ENCODE measurements at places on chromosomes 2 and 18.

DNA sequence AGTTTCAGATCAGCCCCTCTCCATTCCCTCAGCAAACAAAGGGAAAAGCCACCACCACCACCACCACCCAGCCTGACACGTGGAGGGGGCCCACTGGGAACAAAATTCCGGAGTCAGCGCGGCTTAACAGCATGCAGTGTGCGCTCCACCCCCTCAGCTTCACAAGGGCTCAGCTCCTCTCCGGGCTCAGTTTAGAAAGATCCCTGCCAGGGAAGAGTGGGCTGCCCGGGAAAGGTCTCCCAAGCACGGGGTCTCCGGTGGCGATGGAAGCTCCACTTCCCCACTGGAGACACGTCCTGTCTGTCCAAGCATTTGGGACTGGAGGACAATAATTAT, 55.7 kb downstream of the SNORC start:
- DNase-seq: no peak

DNA sequence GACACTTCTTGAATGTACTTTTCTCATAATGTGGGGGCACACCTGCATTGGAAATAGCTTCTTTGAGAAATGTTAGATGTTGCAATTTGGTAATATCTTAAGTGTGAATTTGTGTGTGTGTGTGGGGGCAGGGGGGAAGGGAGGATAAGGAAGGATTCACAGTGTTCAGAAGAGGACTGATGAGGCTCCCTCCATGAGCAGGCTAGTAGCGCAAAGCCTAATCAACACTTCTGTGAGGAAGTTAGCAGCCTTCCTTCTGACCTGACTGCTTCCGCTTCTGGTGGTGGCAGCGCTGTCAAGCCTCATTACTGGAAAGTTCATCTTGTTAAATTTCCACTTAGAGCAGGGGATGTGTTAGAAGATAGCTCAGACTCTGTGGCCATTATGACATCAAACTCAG, 295.4 kb upstream of the SPRED2 start:
- DNase-seq: no peak

DNA sequence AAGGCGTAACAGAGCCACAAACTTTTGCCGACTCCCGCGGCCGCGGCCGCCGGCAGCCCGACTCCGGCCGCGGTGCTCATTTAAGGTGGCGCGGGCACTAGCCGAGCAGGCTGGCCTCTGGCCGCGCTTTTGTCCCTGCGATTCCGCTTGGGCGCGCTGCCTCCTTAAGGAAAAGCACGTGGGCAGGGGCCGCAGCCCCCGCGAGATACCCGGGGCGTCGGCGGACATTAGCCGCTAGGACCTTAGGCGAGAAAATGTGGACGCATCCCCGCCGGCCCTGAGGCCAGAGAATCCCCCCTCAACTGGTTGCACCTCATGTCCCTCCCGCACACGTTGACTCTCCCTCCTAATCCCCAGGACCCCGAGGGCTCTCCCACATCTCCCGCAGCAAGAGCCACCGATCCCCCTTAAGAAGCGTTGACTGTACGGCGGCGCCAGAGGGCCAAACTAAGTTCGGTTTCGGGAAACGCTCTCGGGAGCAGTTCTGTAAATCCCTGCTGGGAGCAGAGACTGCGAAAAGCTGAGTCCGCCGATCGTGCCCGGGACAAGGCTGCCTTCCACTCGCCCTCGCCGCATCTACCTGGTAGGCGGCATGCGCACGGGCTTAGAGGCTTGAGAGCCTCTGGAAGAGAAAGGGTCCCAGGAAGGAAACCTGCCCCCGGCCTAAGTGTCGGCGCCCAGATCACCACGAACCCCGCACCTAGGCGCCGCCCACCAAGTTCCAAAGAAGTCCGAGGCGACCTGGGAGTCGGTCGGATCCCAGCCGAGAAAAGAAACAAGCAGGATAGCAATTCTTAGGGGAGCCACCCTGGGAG, 1.8 kb upstream of the SATB2 start:
- DNase-seq: peak; percentile 95

- no peak for DNase-seq
Measured at GRCh38 chr2:41723526-41723925, 324.3 kb upstream of the PKDCC start.

GRCh38 chr2:76008001-76008702, 297.4 kb upstream of the GCFC2 start:
- no peak for DNase-seq

- no peak for DNase-seq
Measured at GRCh38 chr2:51994123-51994763, 962.3 kb upstream of the NRXN1 start.

DNA sequence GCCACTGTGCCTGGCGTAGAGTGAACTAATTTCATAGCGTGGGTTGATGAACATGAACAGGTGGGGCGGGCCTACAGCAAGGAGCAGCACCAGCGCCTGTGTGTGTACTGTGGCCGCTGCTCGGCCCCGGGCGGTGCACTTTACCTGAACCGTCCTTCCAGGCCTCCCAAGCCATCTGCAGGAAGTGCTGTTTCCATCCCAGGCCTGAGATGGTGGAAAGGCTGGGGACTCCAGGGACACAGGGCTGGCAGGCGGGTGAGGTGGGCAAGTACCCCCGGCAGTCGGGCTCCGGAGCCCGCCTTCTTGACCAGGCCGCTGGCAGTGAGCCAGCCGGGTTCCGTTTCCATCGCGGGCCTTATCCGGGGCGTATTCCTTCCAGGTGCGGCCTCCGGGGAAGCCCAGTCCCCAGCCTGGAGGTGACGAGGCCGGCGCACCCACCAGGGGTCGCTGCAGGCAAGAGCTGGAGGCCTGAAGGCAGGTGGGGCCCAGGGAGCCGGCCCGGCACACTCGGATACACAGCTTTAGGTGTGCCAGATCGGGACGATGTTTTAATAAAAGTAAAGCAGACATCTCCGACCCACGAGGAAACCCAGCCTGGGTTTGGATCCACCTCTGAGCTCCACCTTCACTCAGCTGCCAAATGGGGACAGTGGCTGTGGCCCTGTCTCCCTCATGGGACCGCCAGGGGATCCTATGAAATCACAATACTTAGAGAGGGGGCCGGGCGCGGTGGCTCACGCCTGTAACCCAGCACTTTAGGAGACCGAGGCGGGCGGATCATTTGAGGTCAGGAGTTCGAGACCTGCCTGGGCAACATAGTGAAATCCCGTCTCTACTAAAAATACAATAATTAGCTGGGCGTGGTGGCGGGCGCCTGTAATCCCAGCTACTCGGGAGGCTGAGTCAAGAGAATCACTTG, 22.7 kb upstream of the PDIA6 start:
- peak; percentile 23 for DNase-seq

DNA sequence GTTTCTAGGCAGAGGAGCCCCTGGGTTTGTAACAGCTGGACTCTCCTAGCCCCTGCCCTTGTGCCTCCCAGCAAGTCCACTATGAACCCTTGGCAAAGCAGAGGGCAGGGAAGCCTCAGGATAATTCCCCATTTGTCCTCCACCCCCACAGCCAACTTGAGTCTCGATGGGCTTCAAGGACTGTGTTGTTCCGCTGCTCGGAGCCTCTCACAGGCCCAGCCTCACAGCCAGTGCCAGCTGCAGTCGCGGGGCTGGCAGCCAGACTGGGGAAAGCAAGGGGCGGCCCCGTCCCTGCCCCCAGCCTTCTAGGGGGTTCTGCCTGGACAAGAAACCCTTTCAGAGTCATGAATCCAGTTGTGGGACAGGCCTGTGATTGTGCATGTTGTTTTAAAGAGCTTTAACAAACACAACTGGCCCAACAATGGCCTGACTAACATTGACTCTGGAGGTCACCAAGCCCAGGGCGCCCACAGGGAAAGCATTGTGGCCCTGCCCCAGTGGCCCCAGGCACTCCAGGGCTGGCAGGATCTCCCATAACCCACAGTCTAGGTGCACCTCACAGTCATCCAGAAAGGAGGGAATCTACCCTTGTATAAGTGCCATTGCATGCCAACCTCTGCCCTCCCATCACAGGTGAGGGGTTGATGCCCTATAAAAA, 71.8 kb upstream of the DAPL1 start:
- no peak for DNase-seq

- DNase-seq: no peak
Measured at GRCh38 chr2:51013079-51013932, 18.6 kb downstream of the NRXN1 start.

DNA sequence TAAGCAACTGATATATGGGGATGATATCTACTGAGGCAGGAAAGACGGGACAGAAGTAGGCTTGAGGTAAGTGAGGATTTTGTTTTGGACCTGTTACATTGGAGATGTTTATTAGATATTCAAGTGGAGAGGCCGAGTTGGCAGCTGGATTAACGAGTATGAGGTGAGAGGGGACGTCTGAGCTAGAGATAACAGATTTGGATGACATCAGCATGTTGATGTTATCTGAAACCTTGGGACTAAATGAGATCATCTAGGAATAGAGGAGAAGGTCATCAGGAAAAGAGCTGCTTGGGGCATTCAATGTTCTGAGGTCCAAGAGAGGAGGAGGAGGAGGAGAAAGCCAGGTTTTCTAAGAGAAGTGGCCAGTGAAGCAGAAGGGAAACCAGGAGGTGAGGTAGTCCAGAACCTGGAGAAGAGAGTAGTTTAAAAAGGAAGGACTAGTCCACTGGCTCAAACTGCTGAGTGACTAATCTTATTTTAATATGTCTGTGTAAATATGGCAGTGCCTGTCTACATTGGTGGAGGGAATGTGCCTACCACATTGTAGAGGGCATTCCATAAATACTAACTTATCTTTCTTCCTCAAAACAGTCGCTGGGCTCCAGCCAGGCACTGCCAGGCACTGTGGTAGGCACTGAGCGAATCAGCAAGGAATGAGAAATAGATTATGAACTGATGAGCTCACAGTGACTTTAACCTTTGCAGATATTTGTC, 488.3 kb downstream of the DLGAP1 start:
- DNase-seq: peak; percentile 31

DNA sequence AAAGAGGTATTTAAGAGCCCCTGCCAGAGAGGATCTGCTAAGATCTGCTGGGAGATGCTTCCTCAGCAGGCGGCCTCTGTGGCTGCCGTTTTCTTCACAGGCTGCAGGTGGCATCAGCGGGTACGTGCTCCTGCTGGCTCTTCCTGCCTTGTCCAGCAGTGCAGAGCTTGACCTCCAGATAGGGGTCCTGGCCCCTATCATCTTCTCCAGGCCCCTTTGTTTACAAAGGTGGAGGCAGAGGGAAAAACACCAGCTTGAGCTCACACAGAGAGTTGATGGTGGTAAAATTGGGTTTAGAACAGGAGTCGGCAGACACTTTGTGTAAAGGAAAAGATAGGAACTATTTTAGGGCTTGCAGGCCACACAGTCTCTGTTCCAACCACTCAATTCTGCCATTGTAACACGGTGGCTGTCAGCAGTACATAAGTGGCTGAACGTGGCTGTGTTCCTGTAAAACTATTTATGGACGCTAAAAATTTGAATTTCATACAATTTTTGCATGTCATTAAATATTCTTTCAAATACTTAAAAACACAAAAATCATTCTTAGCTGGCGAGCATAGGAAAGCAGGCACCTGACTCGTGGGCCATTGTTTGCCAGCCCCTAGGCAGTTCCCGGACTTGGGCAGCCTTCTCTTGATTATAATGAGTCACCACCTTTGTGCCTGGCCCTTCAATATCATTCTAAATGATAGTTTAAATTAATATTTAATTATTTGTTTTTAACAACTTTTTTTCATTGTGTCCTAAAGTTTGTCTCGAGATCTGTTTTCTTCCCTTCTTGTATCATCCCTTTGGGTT, 98.2 kb upstream of the B3GNT7 start:
- peak; percentile 36 for DNase-seq

DNA sequence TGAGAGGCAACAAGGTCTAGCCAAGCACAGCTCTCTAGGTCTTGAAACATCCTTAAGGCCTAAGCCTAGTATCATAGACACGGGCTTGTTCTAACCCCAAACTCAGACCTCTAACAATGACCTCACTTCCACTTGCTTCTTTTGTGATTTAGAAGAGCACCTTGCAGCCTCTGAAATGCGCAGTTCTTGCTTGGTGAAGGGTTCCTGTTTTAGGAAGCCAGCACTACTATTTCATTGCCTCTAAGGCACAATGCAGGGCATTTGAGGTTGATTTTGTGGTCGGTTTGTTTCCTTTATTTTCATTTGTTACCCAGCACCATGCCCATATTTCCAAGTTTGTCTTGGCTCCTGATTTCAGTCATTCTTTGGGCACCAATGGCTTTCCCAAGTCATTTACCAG, 117.0 kb upstream of the CYP1B1 start:
- no peak for DNase-seq

DNA sequence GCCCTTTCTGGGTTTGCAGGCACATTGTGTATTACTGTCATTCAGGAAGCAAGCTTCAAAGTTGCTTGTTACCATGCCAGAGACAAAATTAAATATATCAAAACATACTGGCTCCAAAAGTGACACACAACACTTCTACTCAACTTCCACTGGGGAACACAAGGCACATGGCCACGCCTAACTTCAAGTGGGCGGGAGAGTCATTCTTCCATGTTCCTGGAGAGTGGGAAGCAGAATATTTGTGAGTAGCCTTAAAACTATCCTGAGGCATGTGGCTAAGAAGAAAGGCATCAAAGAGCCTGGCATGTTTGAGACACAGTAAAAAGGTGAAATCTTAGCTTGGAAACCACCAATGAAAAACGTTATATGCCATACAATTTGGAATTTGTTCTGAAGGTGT, 90.5 kb upstream of the TACR1 start:
- peak; percentile 22 for DNase-seq

DNA sequence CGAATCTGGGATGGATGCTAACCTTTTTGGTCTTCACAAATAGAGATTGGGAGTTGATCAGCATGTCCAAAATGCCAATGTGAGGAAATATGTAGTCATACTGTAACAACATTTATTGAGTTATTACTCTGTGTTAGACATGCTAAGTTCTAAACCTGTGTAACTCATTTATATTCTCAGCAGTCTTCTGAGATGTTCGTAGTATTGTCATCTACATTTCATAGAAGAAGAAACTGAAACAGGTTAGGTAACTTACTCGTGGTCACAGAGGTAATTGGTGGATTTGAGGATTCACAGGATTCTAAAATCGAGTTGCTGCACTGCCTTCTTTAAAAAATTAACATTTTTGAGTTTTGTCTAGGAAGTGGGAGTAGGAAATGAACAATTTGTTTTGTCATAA, 162.1 kb downstream of the UBE2E3 start:
- no peak for DNase-seq

DNA sequence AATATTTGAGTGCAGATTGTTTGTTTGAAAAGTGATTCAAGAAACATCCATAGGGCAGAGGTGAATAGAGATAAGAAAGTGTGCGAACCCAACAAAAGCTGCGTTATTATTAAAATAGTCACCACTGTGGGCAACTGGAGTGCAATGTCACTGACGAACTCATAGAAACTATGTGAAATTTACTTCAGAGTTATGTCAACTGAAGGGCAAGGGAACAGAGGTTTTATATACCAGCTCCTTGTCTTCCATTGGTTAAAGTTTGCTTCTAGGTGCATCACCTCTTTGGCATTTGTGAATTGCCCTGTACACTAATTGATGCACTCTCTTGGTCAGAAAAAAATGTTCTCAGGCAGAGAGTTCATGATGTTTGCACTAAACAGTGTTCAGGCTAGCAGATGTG, 110.5 kb upstream of the NYAP2 start:
- no peak for DNase-seq

DNA sequence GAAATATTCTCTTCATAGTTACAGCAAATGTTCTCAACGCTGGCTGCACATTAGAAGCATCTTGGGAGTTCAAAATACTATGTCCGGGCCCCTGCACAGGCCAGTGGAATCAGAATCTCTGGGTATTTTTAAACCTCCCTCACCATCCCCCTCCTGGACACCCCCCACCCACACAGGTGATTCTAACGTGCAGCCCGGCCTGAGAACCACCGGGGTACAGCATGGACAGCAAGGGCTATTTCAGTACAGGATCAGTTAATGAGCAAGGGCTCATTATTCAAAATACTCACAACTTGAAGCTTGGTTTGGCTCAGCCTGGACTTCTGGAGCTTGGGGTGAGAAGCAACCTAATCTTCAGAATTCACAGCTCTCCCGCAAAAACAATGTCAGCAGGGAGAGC, 31.4 kb downstream of the INO80C start:
- no peak for DNase-seq

Data from fibroblast of upper back skin (primary cell).